ENCODE measurements at places on chromosomes 2 and 18. TPM values are rescaled to one million over a fixed set of nuclear protein-coding genes. Genes with fewer than 3 reads are reported as not detected.

Gene ACVR1
- total RNA-seq, result 30.3 TPM

Gene ERICH2
- not detected for total RNA-seq

Gene AQP12B
- not detected for total RNA-seq

Gene PNO1
- total RNA-seq, result 54.0 TPM

Gene PAPOLG
- 8.6 TPM for total RNA-seq

Gene ICA1L
- 2.1 TPM for total RNA-seq

Gene MAPK4
- total RNA-seq, result 0.16 TPM

Gene NT5C1B
- not detected for total RNA-seq

Gene SPEG
- 6.9 TPM for total RNA-seq

Gene KLHL29
- 5.1 TPM for total RNA-seq

Gene GPAT2
- total RNA-seq, result not detected

Gene TMEM247
- not detected for total RNA-seq

Gene NAT8
- not detected for total RNA-seq

Gene CD8B
- total RNA-seq, result not detected

Gene ABHD1
- 1.9 TPM for total RNA-seq

Gene SH3YL1
- total RNA-seq, result 6.7 TPM

Gene FAM110C
- total RNA-seq, result 0.06 TPM
